Adrenal gland (tissue), 19 donors: ENCODE measurements at places on chromosomes 6 and 20. TPM values are rescaled to one million over a fixed set of nuclear protein-coding genes. Genes with fewer than 3 reads are reported as not detected.
A peak's percentile ranks its signal among the peaks of the same experiment; 100 is the strongest.

Gene DNAH8
- not detected for polyA plus RNA-seq

GRCh38 chr6:129543981-129544380 is 166.0 kb downstream of the ARHGAP18 start:
- DNase-seq = no peak

- no peak for DNase-seq
Observed at GRCh38 chr6:161227004-161227960, 46.6 kb downstream of the AGPAT4 start.

Gene RFX6
- 7.7 TPM for polyA plus RNA-seq

Gene REM1
- polyA plus RNA-seq = 0.48 TPM

GRCh38 chr20:44409132-44409600 is 53.7 kb downstream of the HNF4A start:
- no peak for DNase-seq

Gene MOG
- not detected for polyA plus RNA-seq

DNA sequence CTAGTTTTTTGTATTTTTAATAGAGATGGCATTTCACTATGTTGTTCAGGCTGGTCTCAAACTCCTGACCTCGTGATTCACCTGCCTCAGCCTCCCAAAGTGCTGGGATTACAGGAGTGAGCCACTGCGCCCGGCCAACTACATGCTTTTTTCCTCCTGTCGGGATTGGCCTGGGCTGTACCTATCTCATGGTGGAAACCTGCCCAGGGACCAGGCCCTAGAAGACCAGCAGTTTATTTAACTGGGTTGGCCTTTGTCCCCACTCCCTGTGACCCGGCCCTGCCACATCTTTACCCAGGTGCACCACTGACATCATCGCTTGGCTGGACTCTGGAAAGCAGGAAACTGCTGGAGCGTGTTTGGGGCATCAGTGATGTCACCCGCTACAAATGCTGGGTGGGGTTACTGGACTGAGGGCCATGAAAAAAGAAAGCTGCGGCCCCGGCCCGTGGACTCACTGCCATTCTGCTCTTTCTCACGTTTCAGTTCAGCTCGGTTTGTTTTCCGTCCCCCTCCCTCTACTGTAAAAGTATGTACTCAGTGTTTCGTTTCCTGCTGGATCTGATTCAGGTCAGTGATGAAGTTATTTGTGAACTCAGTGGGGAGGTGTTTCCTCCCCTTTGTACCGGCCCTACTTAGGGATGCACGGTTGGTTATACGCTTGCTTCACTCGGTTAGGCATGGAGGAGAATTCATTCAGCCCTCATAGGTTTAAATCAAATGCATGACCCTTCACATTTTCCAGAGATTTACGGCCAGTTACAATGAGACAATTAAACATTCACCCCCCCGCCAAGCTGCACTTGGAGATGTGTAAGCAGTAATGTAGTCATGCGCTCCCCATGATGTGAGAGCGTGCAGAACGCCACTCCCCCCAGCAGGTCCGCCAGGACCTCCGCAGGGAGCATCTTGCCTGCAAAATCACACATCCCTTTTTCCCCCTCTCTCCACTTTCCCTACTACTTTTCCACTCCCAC is 179.3 kb downstream of the MTHFD1L start:
- DNase-seq = no peak

Gene CST7
- 1.1 TPM for polyA plus RNA-seq

DNA sequence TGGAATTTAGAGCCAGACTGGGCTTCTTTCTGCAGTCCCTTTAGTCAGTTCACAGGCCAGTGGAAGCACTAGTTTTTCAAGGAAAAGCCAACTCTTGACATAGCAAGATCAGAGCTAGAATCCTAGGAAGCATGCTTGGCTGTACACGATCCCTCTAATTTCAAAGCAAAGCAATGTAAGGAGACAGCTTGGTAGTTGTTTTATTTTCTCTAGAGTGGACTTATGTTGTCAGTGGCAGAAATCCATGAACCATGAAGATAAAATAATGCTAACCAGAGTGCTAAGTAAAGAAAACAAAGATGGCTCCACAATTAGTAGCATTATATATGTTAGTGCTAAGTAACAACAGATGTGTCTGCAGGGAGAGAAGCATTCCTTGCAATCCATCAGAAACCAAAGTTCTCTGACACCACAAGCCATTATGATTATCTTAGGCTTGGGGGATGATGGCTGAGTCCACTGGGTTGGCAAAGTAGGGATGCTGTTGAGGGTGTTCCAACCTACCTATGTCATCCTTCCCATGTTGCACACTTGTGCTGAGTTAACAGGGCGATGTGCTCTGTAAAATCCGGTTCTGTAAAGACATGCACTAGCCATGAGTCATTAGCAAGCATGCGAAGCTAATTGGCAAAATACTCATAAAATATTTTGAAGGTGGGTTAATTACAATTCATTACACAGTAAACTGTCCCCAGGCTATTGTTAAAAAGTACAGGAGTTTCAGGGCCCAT is 115.2 kb downstream of the BMP2 start:
- no peak for DNase-seq

Gene ARMC2
- 4.0 TPM for polyA plus RNA-seq

DNA sequence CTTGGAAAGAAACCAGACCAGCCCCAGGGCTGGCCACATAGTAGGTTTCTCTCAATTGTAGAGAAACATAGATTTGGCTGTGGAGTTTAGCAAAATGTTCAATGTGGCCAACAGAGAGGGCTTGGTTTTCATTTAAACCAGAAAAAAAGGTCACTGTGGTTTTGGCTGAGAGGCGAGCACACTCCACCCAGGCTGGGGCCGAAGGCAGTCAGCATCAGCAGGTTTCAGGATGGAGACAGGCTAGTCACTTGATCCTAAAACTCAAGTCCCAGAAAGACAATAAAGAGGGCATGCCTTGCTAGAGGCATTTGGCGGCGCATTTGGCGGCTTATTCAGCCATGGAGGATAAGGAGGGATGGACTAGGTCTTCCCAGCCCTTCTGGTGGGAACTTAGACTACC is 73.1 kb downstream of the PRND start:
- no peak for DNase-seq

GRCh38 chr6:170311696-170312095 is 5.1 kb downstream of the FAM120B start:
- no peak for DNase-seq

DNA sequence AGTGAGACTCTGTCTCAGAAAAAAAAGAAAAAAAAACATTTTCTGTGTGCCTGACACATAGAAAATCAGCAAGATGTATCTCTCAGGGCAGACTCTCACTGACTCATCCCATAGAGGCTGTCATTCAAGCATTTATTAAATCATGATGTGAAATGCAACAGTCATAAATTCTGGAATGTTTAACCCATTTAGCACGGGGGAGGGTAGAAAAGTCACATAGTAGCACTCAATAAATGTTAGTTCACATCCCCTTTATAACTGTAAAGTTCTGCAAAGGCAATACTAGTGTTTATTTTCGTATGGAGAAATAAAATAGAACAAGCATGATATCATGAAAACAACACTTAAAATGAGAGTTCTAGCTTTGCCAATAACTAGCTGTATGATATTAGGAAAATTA is 15.5 kb upstream of the CARMIL1 start:
- DNase-seq = no peak

Gene SYTL3
- polyA plus RNA-seq = 1.5 TPM

- no peak for DNase-seq
Observed at GRCh38 chr20:15840636-15841301, 732.5 kb downstream of the KIF16B start.

- DNase-seq = no peak
Observed at GRCh38 chr20:35225319-35226125, 968 bp upstream of the MMP24 start.

Gene SRSF12
- 0.72 TPM for polyA plus RNA-seq

Gene SPEF1
- not detected for polyA plus RNA-seq

- DNase-seq = no peak
Observed at GRCh38 chr20:18623156-18623910, 35.5 kb downstream of the DTD1 start.

GRCh38 chr20:21512634-21513180 is 1.2 kb downstream of the NKX2-2 start:
- DNase-seq = no peak

DNA sequence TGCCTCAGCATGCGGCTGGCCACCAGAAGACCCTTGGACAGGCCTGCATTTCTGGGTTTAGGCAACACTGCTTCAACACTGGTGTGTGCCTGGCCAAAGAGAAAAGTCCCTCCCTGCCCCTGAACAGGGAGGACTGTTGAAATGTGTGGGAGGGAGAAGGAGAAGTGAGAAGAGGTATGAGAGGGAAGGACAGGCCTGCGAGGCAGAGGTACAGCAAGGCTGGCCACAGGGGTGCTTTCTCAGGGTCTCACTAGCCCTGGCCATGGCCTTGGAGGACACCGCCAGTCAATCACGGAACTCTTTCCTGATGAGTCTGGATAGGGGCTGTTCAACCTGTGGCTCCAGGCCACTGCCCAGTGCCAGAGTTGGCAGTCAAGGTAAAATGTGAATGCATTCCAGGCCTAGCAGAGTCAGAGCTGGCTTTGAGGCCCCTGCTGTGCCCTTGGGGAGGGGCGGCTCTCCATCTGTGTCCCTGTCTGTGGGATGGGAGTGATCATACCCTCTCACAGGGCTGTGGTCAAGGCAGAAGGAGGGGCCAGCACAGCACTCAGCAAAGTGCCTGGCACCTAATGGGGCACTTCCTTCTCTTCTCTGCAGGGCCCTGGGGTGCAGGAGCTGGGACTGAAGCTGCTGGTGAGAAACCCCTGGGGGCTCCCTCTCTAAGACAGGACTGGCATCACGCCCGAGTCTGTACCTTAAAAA is 43.2 kb upstream of the CDH22 start:
- peak; percentile 57 for DNase-seq

DNA sequence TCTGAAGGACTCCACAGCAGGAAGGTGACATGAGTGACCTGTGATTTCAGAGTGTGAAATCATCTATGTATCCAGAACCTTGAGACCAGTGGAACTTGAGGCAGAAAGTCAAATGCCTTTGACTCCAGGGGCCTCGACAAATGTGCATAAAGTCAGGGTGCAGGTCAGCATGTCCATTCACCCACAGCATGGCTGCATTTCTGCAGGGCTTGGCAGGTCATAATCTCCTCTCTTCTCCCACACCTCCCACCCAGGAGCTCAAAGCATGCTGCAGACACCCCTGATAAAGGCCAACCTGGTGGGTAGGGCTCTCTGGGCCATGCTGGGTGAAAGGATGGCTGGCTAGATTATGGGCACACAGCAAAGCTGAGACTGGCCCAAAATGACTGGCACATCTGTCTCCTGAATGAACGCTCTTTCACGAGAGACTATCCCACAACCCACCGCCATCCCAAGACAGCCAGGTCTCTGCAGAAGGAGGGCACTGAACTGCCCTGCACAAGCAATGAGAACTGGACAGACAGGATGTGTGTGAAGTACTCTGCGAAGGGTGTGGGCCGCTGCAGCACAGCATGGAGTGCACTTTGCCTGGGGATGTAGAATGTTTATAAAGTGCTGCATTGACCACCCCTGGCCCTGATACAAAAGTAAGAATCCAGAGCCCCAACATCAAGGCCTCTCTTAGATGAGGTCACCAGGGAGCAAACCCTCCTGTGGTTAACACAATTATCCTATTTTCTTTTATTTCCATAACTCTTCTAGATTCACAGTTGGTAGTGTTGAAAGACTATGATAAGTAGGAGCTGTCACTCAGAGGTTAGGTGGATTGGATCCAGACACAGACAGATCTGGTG is 78.2 kb upstream of the NXT1 start:
- no peak for DNase-seq

DNA sequence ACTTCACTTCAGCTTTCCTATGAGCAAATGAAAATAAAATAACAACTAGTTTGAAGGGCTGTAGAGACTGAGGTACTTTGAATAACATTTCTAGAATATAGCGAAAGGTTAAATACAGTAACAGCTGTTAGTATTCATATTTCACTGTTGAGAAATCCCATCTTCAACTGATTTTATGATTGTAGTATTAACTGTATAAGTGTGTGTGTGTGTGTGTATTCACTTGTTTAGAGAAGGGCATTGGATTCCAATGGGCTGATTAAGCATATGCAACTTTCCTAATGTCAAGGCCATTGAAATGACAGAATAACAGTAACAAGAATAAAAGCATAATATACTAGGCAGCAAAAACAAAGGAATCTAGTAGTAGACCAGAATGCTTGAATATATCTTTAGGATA is 957.5 kb upstream of the EPHA7 start:
- DNase-seq = no peak

GRCh38 chr6:161056451-161056850 is 64.9 kb downstream of the MAP3K4 start:
- DNase-seq = no peak

- DNase-seq = no peak
Observed at GRCh38 chr6:12081771-12082170, 69.7 kb downstream of the HIVEP1 start.

Gene GPX5
- polyA plus RNA-seq = not detected

Gene PACRG
- polyA plus RNA-seq = 3.6 TPM

- DNase-seq = peak; percentile 52
Observed at GRCh38 chr20:51631011-51631950, 88.8 kb upstream of the NFATC2 start.

Gene CST5
- polyA plus RNA-seq = 0.44 TPM

DNA sequence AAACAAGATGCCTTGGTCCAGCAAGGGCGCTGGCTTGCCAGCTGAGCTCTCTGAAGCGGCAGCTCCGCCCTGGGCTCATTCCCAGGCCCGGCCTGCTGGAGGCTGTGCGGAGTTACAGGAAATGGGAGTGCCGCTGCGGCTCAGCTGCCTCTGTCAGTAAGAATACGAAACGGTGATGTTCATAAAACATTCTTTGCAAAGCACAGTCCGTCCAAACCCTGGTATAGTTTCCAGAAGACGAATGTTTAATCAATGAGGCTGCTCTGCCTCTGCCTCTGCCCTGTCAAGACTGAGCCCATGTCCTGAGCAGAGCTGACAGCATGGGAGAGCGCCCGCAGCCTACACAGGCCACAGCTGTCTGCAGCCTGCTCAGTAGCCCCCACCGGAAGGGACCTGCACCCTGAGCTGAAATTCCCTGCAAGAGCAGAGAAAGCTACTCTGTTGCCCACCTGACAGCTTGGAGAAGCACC is 153.3 kb upstream of the SNX9 start:
- DNase-seq = peak; percentile 56
